Right ventricle myocardium inferior (tissue), 1 donor: ENCODE measurements at places on chromosomes 5 and 9. TPM values are rescaled to one million over a fixed set of nuclear protein-coding genes. Genes with fewer than 3 reads are reported as not detected.

DNA sequence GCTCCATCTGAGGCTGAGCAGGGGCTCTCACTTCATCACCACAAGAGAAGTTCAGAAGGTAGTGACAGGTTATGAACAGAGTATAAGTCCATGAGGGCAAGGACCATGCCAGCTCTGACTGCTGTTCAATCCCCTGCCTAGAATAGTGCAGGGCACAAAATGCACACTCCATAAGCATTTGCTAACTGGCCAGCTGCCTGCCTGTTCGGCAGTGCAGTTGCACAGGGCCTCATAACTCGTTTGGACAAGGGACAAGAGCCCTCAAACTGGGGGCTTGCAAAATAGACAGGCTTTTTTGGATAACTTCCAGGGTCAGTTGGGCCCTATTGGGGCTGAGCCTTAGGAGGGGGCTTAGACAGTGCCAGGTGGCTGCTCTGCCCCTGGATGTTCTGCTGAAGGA lies 21.1 kb downstream of the SPARC start:
- DNase-seq: no peak

- DNase-seq: no peak
Measured at GRCh38 chr5:161274951-161275350, 271.6 kb downstream of the GABRB2 start.

GRCh38 chr9:112894699-112895098 lies 4.0 kb upstream of the SLC46A2 start:
- DNase-seq: no peak

DNA sequence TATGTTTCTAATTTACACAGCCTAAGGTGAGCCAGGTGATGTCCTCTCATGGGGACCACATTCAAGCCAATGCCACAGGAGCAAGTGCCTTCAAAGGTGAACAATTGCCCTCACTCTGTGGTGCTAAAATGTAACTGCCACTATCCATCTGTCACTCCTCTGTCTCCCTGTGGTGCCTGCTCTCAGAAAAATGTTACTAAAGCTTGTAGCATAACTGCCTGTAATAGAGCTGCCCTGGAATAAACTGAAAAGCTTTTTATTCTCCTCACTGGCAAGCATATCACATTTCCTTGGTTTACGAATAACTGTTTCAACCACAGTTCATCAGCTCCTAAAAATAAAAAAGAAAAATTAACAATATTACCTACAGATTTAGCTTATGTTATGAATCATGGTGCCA lies 142.4 kb downstream of the ST8SIA4 start:
- DNase-seq: no peak

DNA sequence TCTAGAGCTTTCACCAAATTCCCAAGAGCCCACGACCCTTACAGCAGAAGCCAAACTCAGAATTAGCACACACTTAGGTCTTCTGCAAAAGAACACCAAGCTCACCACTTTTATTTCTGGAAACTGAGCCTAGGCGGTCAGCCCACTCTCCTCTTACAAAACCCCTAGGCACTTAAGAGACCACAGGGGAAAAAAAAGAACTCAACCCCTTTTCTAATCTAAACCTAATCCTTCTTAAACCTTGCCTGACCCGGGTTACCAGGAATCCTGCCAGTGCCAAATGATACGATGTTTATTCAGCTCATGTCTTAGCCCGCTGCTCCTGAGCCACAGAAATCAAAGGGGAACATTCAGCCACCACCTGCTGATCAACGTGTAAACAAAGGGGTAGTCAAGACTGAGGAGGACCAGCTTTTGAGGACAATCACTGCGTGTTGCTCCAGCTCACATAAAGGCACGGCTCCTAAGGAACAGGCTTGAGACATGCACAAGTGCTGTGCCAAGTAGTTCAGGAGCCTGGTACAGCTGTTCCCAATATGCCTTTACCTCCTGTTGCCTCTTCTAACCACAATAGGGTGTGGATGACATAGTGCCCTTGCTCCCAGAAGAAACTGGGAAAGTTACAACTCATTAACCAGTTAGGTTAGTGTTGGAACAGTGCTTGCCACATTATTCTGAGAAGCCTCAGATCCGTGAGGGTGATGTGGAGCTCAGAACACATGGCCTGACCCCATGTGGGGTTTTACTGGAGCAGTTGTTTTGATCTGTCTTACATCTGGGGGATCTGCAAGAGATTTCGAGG lies 49.3 kb downstream of the ZFAND5 start:
- DNase-seq: no peak

DNA sequence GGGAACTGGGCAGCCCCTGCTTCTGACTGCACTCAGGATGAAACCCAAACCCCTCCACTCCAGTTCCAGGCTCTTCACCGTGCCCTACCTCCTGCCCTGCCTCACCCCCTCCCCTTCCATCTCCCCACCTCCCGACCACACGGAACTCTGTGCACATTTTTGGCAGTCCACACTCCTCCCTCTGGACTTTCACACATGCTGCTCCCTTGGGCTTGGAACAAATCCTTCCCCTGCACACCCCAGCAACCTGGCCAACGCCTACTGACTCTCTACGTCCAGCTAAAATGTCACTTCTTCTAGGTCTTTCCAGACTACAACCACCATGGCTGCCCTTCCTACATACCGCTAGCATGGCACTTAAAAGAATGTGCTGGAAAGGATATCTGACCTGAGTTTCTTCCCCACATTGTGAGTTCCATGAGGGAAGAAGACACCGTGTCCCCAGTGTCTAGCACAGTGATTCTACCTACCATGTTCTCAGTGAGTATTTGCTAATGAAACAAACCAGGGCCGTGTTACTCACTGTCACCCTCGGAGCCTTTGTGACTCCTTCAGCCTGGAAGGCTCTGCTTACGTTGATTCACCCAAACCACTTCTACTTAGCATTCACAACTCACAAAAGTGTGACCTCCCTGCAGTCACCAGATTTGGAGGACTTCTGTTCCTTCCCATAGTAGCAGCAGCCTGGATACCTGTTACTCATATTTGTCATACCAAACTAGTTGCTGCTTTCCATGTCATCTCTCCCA lies 18.7 kb downstream of the RETREG1 start:
- no peak for DNase-seq

The NPR3 gene
- 10.6 TPM for total RNA-seq

The KCNV2 gene
- total RNA-seq: not detected

The ADAMTS12 gene
- total RNA-seq: 2.1 TPM
